COR-L47 (cell line): ENCODE measurements at places on chromosomes 12 and 14.
A peak's percentile ranks its signal among the peaks of the same experiment; 100 is the strongest.

DNA sequence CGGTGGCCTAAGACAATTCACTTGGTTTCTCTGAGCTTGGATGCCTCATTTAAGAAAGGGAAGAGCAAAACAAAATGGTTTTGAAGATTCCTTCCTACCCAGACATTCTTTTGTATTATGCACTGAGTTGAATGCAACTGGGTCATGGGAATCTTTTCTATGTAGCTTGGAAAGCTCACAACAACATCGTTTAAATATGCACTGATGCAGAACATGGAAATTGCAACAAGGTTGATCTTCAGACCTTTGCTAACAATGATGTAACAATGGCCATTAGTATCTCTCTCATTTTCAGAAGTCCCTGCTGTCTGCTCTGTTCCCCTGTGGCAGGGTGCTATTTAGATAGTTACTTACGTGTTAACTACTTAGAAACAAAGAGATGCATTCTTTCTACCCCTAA lies 30.1 kb upstream of the IGF1 start:
- DNase-seq, result no peak

- no peak for DNase-seq
Measured at GRCh38 chr12:1030779-1031178, 39.8 kb downstream of the ERC1 start.

DNA sequence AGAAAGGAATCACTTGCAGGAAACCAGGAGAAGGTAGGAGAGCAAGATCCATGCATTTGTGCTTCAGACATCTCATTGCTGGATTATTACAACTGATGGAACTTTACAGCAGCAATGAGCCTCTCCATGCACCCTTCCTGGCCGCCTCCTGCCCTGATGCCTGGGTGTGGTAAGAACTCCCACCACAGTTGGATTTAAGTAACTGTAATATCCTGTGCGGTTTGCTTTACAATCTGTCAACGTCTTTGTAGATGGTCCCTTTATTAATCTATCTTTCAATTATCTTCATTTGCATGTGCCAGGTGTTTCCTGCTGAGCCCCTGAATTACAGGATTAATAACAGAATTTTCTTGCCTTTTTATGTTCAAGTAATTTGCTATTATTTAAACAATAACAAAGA lies 1300.5 kb upstream of the TMEM132C start:
- DNase-seq, result no peak

- no peak for DNase-seq
Measured at GRCh38 chr12:96053476-96054243, 18.3 kb upstream of the LTA4H start.

DNA sequence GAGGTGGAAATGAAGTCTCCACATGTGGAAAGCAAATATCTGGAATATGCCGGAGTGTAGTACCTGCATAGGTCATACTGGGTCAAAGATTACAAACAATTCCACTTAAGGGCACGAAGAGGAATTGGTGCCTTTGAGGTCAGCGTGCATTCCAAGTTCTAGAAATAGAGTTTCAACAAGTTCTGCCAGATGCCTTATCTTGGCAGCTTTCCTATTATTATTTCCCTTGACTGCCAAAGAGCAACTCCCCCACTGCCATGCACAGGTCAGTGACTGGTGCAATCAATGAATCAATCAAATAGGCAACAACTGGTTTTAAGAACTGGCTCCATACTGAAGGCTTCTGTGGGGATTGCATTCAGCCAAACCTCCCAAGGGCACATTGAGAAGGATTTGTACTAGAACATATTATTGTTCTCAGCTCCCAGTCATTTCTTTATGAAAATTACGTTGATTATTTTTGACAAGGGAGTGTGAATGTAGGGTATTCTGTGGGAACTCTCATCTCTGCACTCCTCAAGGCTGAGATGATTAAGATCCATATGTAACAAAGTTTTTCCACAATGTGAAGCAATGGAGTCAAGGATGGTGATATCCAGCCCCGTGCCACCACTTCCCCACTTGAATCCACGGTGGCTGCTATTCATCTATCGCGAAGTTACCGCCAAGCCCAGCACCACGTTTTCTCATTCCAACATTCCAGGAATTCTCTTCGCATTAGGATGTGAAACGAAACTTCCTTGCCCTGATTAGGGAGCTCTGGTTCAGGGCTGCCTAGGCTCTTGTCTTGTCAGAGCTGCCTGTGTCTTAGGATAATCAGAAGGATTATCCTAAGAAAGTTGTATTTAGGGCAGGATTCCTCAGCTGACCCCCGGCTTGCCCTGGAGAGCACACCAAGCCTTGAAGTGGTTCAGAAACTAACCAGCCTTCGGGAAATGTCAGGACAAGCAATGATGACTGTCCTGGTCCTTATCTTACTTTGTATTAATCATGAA lies 115.1 kb upstream of the PCED1B start:
- no peak for DNase-seq

DNA sequence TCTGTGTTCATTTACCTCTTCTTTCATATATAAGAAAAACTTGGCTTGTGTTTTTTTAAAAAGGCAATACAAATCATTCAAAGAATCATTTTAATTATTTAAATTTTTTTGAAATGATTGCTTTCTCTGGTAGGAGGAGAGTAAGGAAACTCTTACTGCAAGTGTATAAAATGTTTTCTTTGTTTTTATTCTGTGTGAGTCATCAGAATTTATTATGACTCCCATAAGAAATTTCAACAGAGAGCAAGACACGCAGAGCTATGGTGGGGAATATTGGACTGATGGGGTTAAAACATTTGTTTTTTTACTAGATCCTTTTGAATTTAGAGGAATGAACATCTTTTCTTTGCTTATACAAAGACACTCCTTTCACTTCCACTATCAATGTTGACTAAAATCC lies 119.1 kb upstream of the ATXN7L3B start:
- no peak for DNase-seq

DNA sequence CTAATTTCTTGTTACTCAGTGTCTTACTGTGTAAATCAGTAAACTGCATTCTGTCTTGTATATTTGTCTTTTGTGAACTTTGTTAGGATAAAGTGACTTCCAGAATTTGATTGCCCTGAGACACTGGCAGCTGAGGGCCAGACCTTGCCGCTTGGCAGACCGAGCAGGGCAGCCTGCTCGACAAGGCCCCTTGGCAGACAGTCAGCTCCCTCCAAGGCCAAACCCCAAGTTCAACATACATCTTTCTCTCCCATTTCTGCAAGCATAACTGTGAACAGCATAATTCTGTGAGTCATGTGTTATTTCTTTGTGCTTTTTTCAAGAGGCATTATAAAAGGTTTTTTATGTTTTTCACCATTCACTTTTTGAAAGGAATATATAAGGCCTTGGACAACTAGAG lies 39.2 kb upstream of the BMAL2 start:
- no peak for DNase-seq

GRCh38 chr12:79001404-79001803 lies 136.8 kb downstream of the SYT1 start:
- DNase-seq, result peak; percentile 19

- DNase-seq, result no peak
Measured at GRCh38 chr14:24673059-24673458, 39.1 kb upstream of the GZMB start.

GRCh38 chr12:94898388-94898787 lies 105.1 kb downstream of the NDUFA12 start:
- no peak for DNase-seq

- DNase-seq, result no peak
Measured at GRCh38 chr12:54830199-54830598, 24.1 kb upstream of the MUCL1 start.

- no peak for DNase-seq
Measured at GRCh38 chr12:49854976-49855375, 12.1 kb upstream of the BCDIN3D start.

DNA sequence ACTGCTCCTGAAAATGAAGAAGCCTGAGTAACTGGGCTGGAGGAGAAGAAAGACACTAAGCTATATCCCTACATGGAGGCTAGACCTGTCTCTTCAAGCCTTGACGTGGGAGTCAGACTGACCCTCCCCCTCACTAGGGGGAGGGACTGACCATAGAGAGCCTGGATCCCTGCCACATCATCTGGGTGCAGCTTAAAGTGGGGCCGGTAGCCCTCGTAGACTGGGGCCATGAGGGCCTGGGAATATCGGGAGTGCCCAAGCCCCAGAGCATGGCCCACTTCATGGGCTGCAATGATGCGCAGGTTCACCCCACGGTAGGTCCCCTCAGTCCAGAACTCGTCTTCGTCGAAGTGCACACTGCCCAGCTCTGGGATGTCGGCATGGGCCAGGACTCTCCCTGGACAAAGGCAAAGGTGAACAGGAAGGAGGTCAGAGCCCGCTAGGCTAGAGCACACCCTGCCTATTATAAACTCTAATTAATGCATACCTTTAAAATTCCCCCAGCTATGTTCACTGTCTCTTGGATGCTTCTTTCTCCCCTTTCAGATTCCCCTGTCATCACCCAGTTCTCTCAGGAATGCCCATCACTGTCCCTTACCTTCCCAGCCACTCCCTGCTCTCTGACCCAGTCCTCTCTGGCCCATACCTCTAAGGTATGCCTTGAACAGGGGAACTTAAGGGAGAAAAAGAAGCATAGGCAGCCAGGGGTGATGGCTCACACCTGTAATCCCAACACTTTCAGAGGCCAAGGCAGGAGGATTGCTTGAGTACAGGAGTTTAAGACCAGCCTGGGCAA lies 3.2 kb downstream of the MMP19 start:
- no peak for DNase-seq

- DNase-seq, result no peak
Measured at GRCh38 chr12:49909356-49909755, 5.7 kb upstream of the FAIM2 start.

DNA sequence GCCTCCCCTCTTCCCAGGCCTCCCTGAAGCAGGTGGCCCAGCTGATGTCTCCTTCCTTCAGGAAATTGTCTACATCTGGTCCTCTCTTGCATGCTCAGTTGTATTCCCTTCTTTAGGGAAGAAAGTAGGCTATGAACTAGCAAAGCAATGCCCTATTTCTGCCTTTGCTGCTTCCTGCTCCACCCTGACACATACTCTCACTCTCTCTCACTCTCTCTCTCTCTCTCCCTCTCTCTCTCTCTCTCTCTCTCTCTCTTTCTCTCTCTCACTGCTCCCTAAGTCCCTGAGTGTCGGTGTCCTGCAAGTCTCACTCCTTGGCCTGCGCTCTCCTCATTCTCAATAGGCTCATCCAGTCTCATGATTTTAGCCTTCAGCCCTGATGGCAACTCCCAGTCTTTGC lies 19.4 kb upstream of the PARP11 start:
- DNase-seq, result no peak

GRCh38 chr12:25971654-25972041 lies 13.2 kb downstream of the RASSF8 start:
- no peak for DNase-seq

DNA sequence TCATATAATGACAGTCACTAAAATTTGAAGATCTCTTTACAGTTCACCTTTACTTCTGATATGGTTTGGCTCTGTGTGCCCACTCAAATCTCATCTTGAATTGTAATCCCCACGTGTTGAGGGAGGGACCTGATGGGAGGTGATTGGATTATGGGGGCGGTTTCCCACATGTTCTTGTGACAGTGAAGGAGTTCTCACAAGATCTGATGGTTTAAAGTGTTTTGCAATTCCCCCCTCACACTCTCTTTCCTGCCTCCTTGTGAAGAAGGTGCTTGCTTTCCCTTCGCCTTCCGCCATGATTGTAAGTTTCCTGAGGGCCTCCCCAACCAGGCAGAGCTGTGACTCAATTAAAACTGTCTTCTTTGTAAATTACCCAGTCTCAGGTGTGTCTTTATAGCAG lies 27.3 kb upstream of the CD9 start:
- DNase-seq, result no peak

- DNase-seq, result no peak
Measured at GRCh38 chr12:32920506-32921085, 24.0 kb upstream of the PKP2 start.

GRCh38 chr14:81087230-81087629 lies 131.8 kb downstream of the TSHR start:
- no peak for DNase-seq

GRCh38 chr12:27233814-27234213 lies 10.3 kb upstream of the STK38L start:
- no peak for DNase-seq

DNA sequence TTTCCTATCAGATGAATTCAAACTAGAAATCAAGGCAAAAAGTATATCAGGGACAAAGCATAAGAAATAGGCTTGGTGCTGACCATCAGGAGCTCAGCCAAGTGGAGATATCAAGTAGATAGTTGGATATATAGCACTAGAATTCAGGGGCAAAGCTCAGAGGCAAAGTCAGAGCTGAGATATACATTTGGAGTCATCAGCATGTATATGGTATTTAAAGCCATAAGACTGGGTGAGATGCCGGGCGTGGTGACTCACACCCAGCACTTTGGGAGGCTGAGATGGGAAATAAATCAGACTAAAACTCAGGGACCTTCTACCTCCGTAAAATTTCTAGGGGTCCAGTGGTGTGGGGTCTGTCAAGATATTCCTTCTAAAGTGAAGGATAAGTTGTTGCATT lies 38.9 kb upstream of the LIMA1 start:
- DNase-seq, result no peak

GRCh38 chr14:99516871-99517642 lies 35.8 kb downstream of the CCNK start:
- no peak for DNase-seq

GRCh38 chr12:57889500-57889989 lies 43.0 kb upstream of the CTDSP2 start:
- DNase-seq, result no peak

GRCh38 chr14:36522972-36523715 lies 3.1 kb upstream of the NKX2-1 start:
- no peak for DNase-seq

GRCh38 chr12:102848832-102849231 lies 68.2 kb downstream of the PAH start:
- DNase-seq, result no peak

DNA sequence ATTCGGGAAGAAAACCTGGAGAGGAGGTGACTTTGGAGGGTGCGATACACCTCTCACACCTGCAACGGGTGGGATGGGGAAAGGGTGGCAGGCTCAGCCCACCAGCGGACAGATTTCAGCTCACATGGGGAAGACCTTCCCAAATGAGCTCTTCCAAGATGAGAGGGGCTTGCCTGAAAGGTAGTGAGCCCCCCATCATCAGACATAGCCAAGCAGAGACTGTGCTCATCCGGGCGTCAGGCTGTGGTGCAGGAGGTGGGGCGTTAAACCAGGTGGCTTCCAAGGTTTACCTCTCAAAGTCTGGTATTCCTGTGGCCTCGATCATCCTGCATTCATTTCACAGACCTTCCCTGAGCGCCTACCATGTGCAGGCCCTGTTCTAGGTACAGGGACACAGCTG lies 105.4 kb upstream of the FKBP4 start:
- DNase-seq, result no peak

GRCh38 chr12:69243099-69244084 lies 4.0 kb downstream of the CPSF6 start:
- no peak for DNase-seq

GRCh38 chr12:130212384-130212989 lies 50.2 kb downstream of the FZD10 start:
- DNase-seq, result no peak

GRCh38 chr14:33734387-33734786 lies 216.5 kb downstream of the EGLN3 start:
- no peak for DNase-seq

GRCh38 chr12:67925077-67925476 lies 64.2 kb upstream of the IFNG-AS1 start:
- DNase-seq, result no peak
